ENCODE measurements at places on chromosomes 6 and 20. TPM values are rescaled to one million over a fixed set of nuclear protein-coding genes. Genes with fewer than 3 reads are reported as not detected.

The BEND3 gene
- 7.5 TPM for total RNA-seq

The GPANK1 gene
- 17.3 TPM for total RNA-seq

The SLC26A8 gene
- not detected for total RNA-seq

The LCA5 gene
- total RNA-seq: 5.5 TPM

The OPRL1 gene
- 1.3 TPM for total RNA-seq

The RFX6 gene
- total RNA-seq: not detected

The ADGB gene
- total RNA-seq: not detected

The POM121L2 gene
- total RNA-seq: not detected

The EIF2S2 gene
- total RNA-seq: 92.1 TPM

The HLA-DPB1 gene
- 1.6 TPM for total RNA-seq

The C20orf202 gene
- 0.33 TPM for total RNA-seq

The SLC25A27 gene
- 1.3 TPM for total RNA-seq

The PTPRK gene
- total RNA-seq: 142 TPM

The GSTA2 gene
- not detected for total RNA-seq

The HLA-DMB gene
- total RNA-seq: 0.96 TPM

The HEY2 gene
- 0.33 TPM for total RNA-seq

The DDR1 gene
- total RNA-seq: 3.6 TPM

The DBNDD2 gene
- 4.9 TPM for total RNA-seq

The LAMP5 gene
- total RNA-seq: 0.98 TPM

The VGLL2 gene
- total RNA-seq: not detected

The C20orf144 gene
- total RNA-seq: 0.10 TPM

The PNPLA1 gene
- not detected for total RNA-seq

The SMLR1 gene
- not detected for total RNA-seq

The MAS1 gene
- not detected for total RNA-seq
